ENCODE measurements at places on chromosomes 1 and 21.

DNA sequence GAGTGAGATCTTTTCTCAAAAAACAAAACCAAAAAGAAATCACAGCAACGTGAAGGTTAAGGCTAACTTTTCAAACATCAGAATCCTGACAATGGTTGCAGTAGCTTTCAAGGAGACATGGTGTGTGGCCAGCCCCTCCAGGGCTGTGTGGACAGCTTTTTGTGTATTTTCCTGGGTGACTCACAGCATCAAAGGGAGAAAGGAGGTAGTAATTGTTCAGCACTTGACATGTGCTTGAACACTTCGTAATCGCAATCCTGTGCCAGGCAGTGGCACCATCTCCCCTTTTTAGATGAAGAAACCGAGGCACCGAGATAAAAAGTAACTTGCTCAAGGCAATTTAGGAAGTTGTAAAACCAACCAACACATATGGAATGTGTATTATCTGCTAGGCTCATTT is 10.3 kb downstream of the NBL1 start:
- no peak for DNase-seq

DNA sequence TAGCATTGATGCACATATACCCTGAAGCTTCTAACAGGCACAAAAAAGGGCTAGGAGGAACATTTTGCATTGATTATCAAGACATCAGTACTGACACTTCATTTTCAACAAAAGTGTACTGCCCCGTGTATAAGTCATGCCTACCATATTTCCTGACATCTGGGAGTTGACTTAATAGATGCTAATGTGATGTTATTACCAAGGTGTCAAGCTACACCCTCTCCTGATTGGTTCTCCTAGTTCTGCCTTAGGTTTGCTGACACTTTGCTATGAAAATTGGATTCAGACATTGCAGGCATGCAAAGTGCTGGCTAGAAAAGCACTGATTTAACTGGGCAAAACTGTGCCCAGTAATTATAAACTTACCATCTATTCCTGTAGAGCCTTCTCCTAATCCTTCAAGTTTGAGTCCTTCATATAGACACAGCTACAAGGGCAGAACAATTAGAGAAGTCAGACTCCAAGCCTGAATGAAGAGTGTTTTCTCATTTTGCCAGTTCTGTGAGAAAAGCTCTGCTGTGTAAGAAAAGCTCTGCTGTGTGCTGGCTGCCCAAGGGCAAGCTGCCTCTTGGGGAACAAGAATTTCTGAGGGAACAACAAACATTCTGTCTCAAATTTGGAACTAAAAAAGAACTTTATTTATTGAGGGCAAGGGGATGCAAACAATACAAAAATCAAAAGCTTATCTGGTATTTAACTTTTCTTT is 11.2 kb downstream of the S100A10 start:
- DNase-seq, result no peak

DNA sequence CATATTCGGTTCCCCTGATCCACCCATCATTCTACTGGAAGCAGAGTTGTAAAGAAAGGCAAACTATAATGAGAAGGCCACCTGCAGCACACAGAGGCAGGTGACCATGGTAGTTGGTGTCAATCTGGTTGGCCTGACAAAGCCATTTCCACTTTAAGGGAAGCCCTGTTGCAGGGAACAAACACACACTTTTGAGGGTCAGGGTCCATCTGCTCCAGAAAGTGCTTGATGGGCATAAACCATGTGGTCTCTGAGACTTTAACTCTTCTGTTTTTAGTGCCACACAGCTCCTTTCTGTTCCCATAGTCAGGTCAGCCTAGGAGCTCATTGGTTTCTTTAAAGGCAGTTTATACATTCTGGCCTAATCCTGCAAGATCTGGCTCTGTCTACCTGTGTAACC is 17.5 kb upstream of the BOLA1 start:
- DNase-seq, result no peak

GRCh38 chr1:54488065-54488750 is 59.8 kb upstream of the ACOT11 start:
- peak; percentile 70 for DNase-seq

DNA sequence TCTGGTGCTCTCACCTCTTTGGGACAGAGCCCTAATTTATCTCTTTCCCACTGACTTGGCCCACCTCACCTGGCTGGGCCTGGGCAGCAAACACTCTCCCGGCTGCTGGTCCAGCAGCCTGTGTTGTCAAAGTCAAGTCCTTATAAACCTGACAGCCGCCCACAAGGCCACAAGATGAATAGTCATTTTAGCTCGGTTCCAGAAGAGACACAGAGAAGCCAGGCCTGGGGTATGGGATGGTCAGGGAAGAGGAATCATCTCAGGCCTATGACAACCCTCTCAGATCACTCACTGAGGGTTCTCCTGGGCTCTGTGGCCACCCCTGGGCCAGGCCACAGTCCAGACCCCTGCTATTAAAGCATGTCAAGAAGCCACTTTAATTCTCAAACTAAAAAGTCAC is 158.5 kb downstream of the FOXD2 start:
- no peak for DNase-seq

DNA sequence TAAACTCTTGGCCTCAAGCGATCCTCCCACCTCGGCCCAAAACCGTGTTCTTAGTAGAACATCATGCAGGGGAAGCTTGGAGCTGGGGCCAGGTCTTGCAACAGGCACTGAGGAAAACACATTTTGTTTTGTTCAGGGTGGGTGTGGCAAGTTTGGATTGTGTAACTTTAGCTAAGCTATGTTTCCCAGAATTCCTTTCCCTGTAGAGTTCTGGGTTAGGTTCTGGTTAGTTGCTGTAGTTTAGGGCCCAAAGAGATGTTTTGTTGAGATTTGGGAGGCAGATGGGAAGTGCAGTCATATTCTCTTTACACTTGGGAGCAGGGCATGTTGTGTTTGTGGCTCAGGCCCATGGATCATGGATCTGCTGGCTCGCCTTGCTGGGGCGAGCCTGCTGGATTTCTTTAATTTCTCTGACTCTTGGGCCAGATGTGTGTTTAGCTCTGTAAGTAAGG is 24.0 kb downstream of the PLA2G5 start:
- no peak for DNase-seq

GRCh38 chr1:153350321-153350957 is 1.8 kb upstream of the PGLYRP4 start:
- DNase-seq, result no peak

GRCh38 chr1:21447311-21447710 is 7.4 kb downstream of the NBPF3 start:
- DNase-seq, result no peak

DNA sequence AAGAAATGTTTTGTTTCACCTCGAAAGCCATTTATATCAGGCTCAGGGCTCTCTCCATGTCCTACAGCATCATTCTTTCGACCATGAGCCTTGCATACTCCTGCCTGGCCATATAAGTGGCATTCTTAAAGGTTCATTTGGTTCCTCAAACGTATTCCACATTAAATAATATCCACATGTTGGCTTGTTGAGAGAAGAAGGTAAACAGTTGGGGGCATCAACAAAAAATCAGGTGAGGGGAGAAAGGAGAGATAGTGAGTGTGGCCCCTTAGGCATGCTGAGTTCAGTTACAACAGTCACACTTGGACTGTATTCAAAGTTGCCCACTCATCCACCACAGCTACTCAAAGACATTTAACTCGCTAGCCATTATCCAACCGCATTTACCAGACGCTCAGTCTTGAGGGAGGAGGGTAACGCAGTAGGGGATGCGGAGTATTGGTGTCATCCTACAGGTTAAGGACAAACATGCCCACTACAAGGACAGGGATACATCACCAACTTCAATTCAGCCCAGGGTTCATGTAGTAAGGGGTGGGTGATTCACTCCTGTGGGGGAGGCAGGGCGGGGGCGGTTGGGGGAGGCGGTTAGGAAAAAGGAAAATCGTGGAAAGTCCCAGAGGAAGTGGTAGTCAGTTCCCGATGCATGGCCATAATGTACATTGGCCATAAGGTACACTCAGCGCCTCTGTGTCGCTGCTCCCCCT is 1.4 kb downstream of the ZNF697 start:
- DNase-seq, result no peak

- DNase-seq, result no peak
Observed at GRCh38 chr1:175320804-175321203, 128.2 kb upstream of the KIAA0040 start.

- no peak for DNase-seq
Observed at GRCh38 chr1:40595623-40596022, 64.2 kb downstream of the ZNF684 start.

GRCh38 chr1:71054281-71054731 is 6.7 kb upstream of the PTGER3 start:
- no peak for DNase-seq

GRCh38 chr21:41497008-41497407 is 10.9 kb downstream of the TMPRSS2 start:
- DNase-seq, result no peak

DNA sequence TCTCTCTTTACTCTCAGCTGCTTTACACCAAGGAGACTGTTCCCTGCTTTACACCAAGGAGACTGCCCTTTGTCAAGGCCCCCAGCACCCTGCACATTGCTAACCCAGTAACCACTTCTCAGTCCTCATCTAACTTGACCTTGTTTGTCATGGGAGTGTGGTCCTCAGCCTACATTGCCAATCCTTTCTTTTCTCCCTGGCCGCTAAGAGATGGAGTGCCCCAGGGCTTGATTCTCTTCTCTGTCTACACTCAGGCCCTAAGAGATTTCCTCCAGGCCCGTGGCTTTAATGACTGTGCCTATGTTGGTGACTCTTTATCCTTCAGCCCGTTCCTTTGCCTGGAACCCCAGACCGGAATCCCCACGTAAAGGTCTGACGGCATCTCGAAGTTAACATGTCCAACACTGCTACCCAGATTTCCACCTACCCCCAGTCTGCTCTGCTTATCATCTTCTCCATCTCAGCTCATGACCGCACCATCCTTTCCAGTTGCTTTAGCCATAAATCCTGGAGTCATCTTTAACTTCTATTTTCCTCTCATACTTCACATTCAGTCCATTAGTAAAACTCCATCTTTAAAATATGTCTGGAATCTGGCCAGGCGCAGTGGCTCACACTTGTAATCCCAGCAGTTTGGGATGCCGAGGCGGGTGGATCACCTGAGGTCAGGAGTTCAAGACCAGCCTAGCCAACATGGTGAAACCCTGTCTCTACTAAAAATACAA is 9.5 kb upstream of the SEMA4A start:
- no peak for DNase-seq

GRCh38 chr21:42120101-42120902 is 49.2 kb downstream of the UMODL1 start:
- DNase-seq, result peak; percentile 17

GRCh38 chr21:32475162-32475812 is 62.8 kb downstream of the EVA1C start:
- no peak for DNase-seq

GRCh38 chr1:98546319-98546718 is 115.2 kb upstream of the SNX7 start:
- no peak for DNase-seq

DNA sequence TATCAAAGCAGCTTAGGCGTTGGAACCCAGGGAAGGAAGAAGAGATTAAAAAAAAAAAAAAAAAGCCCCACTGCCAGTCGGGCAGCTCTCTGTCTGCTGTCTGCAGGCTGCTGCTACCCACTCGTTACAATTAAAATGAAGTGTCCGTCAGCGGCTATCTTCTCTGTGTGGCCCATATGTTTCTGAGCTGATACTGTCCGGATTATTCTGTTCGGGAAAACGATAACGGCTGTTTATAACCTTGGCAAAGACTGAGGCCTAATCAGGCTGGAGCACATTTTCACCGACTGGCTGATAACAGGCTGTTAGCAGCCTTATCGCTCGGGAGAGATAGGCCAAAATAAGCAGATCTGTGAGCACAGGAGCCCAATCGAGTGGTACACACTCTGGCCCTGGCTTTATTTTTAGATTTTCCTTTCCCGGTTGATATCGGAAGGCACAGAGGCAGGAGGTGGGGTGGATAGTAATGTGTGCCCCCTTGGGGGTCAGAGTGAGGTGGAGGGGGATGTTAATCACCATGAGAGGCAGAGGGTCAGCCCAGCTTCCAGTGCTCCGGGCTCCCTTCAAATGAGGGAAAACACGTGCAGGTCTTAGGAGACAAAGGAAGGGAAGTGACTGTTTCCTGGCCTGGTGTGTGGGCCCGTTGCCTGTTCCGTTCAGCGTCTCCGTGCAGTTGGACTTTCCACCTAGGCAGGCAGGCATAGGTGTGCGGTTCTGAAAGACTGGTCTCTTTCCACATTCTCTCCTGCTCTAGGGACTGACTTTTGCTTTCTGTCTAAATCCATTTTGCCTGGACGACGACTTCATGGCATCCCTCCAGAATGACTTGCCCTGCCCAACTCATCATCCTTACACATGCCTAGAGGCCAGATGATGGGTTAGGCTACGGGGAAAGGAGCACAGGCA is 153.4 kb downstream of the PBX1 start:
- DNase-seq, result no peak

GRCh38 chr1:29379443-29380073 is 143.2 kb downstream of the PTPRU start:
- DNase-seq, result peak; percentile 40

DNA sequence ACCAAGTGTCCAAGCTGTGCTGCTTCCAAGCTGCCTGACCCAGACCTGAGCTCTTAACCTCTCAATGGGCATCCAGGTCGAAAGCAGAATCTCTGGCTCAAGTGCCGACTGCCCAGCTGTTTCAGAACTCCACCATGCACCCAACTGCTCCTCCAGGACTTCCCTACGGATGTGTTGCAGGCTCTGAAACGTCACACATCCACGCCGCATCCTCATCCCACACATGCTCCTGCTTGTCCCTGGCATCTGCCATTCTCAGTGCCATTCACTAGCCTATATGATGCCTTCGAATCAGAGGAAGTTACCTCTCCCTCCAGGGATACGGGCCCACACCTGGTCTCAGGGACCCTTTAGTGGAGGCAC is 11.2 kb downstream of the PDZK1IP1 start:
- DNase-seq, result no peak

GRCh38 chr1:16371725-16372124 is 4.7 kb downstream of the SZRD1 start:
- DNase-seq, result peak; percentile 81

GRCh38 chr1:207888652-207889051 is 22.3 kb downstream of the CD34 start:
- DNase-seq, result no peak

DNA sequence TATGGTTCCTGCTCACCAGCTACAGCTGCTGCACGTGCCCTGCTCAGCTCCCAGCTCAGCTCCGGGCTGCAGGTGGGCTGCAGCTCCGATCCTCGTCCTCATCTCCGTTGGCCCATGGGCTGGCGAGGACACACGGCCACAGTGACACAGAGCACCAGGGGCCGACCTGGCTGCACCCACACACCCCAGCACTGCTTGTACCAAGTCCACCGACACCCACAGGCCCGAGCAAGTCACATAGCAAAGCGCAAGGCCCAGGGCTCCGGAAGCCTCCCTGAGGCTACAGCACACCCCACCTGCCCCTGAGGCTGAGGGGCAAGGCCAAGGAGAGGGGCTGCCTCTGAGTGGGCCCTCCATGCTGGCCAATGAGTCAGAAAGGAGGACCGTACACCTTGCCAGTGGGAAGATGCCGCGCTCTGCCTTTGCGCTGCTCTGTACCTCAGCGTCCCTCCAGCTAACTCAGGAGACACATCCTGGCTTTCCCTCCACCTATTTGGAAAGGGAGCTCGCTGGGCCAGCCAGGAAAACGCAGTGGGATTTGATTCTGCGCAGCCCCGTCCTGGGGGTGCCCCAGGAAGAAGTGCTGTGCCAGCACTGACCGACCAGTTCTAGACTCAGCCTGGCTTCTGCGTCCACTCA is 124.8 kb downstream of the SIK1 start:
- no peak for DNase-seq

GRCh38 chr21:24852610-24853195 is 754.6 kb downstream of the MRPL39 start:
- DNase-seq, result no peak
